GM23338 (cell line): ENCODE measurements at places on chromosomes 6 and 20. TPM values are rescaled to one million over a fixed set of nuclear protein-coding genes. Genes with fewer than 3 reads are reported as not detected.
A peak's percentile ranks its signal among the peaks of the same experiment; 100 is the strongest.

DNA sequence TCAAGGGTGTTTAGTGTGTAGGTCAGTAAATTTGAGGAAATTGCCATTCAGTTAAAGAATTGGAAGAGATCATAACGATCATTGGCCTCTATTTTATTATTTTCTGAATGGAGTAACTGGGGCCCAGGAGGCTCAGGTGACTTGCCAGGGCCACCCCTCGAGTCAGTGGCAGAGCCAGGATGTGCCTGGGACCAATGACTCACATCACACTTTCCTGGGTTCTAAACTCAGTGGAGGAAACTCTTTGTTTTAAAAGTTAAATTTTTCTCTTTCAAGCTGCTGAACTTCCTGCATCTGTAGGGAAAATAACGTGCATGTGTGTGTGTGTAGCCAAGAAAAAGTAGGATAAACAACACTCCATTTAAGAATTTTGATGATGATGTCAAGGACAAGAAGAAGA lies 135.5 kb downstream of the MYLK4 start:
- no peak for DNase-seq

DNA sequence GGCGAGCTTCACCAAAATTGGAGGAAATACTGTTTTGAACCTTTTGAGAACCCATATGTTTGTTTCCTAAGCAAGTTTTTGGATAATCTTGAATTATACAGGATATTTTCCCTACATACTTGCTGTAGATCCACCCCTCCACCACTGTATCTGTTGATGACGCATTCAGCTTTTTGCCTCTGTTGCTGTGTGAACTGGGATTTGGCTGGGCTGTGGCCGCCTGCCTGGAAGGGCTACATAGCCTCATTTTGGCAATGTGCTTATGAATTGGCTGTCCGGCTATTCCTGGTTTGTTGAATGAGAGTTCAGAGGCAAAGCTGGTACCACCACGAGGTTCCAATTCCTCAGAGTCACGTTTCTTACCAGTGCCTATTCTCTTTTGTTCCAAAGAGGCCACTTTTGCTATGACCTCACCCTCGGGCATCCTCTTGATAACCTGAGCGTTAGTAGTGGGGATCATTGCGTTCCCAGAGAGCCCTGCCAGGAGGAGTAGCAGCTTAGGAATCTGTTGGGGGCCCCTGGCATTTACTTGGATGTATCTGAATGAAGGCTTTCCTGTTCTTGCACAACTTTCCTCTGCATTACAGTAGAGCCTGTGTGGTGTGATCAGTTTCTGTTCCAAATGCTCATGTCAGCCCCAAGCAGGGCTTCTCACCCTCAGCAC lies 6.4 kb downstream of the FAM83D start:
- DNase-seq, result peak; percentile 23

GNAS-AS1 gene
- total RNA-seq, result 12.1 and 15.0 TPM in 2 replicates

BTN1A1 gene
- 0.38 and 0.50 TPM in 2 replicates for total RNA-seq
